Activated T-cell treated with anti-CD3 and anti-CD28 coated beads for 1 hour (primary cell): ENCODE measurements at places on chromosomes 2 and 18.

GRCh38 chr2:45275242-45275805 is 266.1 kb upstream of the SIX2 start:
- no peak for DNase-seq

DNA sequence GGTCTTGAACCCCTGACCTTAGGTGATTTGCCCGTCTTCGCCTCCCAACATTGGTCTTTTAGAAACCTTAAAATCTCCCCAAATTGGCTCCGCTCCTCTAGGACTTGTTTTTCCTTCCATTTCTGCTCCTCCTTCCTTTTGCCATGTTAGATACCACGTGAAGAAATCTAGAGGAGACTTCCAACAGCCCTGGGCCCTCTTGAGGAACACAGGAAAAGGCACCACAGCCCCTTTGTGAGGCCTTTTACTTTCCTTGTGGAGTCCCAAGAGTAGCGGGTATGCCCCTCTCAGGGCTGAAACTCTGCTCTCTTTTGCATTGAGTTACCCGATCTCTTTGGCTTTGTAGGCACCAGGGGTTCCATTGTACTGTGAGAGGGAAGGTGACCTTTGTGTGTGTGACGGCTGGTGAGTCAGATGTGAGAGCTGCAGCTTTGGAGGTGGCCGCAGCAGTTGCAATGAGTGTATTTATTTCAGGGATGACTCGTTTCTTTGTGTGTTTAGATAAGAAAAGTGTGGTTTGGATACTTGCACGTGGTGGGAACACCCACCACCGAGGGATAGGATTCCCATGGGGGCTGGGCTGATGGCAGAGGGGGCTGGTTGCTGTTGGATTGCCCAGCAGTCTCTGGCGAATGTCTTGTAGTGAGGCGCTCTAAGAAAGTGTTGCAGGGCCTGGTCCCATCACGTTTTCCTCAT is 218.4 kb upstream of the HS6ST1 start:
- no peak for DNase-seq

DNA sequence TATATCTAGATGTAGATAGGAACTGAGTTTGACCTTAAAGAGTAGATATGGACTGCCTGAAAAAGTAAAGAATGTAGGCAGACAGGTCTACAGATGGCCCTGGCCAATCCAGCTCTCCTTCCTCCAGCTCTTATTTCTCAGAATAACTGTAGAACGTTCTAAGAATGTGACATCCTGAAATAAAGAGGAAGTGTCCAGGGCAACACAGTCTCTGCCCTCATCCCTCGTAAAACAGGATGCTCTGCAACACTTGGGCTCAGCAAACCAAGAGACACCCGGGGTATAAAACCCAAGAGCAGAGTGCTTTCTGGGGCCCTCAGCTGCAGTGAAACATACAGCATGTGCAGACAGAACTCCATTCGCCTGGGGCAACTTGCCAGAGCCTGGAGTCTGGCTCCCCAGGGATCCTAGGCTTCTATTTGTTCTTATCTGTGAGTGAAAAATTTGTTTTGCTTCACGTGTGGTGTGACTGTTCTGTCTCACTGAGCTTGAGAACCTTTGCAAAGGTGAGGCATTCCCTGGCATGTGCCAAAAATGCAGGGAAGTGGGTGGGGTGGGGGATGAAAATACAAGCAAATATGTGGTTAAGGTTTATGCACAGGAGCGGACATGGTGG is 401.0 kb downstream of the SETBP1 start:
- DNase-seq = no peak

DNA sequence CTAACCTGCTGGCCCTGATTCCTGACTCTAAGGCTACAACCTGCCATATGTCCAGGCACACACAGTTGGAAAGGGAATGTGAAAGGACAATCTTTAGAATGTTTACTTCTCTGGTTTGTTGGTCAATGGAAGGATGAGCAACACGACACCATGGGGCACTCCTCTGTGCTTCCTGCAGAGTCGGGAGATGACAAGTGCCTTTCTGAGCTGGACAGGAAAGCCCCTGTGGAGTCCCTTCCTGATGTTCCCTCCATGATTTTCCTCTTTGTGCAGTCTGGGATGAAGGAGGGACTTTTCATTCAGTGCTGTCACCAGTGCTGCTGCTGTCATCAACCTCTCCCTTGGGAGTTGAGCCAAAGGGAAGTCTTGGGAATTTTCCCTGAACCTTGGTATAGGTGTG is 22.6 kb upstream of the SERPINB7 start:
- no peak for DNase-seq

- DNase-seq = no peak
These were observed 1.7 kb downstream of the MAP2 start for GRCh38 chr2:209425471-209426071.

DNA sequence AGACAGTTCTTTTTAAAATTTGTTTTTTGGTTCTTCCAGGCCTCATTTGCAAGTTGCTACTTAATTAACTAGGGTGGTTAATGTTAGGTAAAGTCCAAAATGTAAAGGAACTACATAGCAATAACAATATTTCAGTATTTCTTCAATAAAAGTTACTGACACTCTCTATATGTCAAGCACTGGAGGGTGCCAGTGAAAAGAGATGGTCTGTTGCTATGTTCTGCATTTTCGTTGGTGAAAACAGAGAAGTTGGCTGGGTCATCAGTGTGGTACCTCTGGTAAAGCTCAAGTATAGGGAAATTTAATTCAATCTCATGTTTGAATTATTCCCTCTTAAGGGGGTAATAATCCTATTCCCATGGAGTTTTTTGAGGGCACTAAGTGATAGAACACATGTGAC is 16.3 kb upstream of the SCN1A start:
- no peak for DNase-seq

GRCh38 chr18:62846313-62846712 is 131.0 kb downstream of the PHLPP1 start:
- no peak for DNase-seq

DNA sequence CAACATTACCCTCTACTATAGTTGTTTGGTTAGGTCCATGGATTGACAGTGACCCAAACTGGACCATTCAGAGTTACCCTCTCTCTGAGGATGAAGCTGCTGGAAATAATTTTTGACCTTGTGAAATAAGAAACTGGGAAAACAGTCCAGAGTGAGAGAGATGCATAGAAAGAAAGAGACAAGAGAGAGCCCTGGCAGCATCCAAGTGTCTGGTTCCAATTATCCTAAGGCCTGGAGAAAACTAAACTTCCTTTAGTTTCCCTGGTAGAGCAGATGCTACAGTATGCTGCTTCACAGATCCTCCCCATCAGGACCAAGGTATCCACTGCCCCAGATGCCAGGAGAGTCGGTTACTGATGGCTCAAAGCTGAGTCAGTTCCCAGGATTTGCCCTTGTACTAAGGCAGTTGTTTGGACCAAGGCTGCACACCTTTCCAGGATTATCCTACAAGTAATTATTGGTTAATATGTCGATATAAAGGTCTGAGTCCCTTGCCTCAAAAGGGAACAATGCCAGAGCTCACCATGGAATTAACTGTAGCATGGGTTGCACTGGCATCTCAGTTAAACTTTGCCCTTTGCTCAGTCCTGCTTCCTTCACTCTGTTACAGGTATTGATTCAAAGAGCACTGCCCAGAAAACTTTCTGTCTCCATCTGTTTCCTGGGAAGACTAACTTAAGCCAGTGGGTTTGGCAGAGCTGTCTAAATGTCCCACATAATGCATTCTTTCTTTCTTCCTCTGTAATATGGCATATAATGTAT is 14.6 kb upstream of the CHN1 start:
- no peak for DNase-seq

DNA sequence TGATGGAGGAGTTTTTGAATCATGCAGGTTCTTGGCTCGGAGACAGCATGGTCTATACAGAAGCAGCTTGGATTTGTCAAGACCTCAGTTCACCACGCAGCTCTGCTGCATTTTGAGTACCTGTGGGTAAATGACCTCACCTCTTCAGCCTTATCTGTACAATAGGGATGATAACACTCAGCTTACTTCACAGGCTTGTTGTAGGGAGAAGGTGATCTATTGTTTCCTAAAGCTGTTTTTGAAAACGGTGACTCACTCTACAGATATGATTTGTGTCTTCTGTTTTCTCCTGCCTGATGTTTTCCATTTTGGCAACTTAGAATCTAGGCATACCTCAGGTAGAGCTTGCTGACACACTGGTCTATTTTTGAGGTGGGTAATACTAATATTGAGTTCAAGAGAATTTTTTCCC is 80.3 kb downstream of the FMNL2 start:
- DNase-seq = no peak

GRCh38 chr2:240479111-240479501 is 43.6 kb downstream of the GPC1 start:
- no peak for DNase-seq

DNA sequence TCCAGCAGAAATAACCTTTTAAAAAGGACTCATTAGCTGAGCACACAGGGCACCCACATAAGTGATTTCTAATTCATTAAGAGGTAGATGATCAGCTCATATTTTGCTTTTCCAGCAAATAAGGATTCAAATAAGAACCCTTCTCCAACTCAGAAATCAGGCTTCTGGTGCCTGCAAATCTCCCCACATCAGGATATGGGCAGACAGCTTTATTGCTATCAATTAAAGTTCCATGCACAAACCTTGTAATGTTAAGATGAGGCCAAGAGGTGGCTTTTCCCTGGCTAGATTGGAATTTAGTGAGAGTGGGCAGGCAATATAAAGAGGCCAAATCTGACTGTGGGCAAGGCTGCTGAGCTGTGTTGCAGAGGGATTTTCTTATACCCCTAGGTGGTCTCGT is 193.6 kb downstream of the SH3RF3 start:
- DNase-seq = no peak

- DNase-seq = no peak
These were observed 540.1 kb upstream of the ID2 start for GRCh38 chr2:8141780-8142179.

DNA sequence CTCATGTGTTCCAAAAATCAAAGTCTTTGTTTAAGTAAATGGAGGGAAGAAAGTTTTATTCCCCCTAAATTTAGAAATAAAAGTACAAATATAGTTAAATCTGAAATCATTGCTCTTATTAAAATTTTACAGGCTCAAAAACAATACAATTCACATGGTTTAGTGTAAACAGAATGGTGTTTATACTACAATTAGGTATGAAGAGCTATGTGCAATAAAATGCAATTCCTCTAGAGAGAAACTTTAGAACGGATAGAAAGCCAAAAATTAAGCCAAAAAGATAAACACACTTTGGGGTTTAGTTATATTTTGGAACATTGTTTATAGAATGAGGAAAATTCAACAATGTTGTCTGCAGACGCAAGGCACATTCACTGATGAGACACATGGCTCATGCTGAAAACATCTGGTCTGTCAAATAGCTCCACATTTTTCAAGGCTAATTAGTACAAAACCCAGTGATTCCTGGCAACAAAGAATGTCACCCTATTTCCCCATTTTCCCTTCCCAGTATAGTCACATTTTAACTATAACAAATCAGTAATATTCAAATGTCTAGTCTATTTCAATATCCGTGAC is 103.3 kb downstream of the EXOC6B start:
- no peak for DNase-seq

- DNase-seq = no peak
These were observed 84.1 kb upstream of the SLC66A3 start for GRCh38 chr2:11071211-11071610.

- DNase-seq = no peak
These were observed 3.6 kb downstream of the CNRIP1 start for GRCh38 chr2:68316111-68316510.

GRCh38 chr2:38266382-38267061 is 110.6 kb downstream of the ATL2 start:
- DNase-seq = no peak

DNA sequence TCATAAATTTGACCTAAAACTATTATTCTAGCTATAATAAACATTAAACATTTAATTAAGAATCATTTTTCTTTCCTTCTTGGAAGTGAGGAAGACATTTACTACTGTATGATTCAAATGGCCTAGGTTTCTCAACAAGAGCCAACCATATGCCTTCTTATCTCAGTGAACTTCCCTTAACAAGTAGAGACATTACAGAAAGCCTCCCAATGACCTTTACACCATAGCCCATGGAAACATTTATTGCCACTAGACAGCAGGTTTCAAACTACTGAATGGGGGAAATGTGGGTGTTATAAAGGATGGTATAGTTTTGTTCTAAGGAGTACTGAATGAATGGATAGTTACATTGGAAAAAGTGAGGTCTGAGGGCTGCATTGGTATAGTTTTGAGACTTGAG is 349.4 kb upstream of the SPRED2 start:
- no peak for DNase-seq

DNA sequence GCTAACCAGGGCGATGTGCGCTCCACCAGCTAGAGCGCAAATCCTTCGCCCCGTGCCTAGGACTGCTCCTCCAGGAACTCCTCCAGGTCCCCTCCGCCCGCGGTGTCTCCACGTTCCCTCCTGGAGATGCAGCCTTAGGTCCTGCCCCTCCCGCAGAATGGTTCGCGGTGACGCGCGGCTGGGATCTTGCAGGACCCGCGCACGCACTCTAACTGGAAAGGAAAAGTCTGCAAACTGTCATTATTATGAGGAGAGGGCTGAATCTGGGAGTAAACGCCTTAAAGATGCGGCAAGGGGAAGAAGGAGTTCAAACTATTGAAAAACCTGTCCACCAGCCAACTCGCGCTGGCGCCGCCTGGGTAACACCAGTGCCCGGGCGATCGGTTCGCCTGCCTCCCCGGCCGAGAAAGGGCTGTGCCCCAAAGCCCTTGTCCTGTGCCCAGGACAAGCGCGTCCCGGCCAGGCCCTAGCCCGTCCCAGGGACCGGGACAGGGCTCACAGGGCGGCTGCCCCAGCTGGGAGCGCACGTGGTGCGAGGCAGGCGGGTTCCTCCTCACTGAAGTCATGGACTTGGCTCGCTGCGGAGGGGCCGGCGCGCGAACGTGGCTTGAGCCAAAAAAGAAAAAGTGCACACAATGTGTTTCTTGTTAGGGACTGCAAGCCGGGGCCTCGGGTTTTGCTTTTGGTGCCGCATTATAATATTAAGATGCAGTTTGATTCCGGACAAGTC is 5.5 kb upstream of the ID2 start:
- no peak for DNase-seq

DNA sequence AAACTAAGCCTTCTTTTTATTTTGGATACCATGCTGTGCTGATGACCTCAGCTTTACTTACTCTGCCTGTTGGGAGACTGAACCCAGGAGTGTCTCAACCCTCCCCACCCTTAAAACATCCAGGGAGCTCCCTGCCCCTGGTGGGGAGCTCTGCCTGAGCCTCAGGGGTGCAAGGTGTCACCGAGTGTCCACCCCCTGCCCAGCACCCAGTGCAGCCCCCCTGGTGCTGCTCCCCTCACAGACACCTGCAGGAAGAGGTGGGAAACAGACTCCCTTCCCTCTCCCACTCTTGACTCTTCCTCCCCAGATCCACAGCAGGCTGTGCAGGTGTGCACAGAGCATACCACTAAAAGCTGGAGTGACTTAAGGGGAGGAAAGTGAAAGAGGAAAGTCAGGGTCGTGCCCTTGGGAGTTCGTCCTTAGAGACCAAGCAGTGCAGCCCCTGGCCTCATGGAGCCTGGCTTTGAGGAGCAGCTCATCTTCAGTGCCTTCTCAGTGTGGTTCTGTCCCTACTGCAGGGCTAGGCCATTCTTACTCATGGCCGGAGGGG is 51.3 kb downstream of the MYO7B start:
- no peak for DNase-seq

GRCh38 chr2:170525566-170525900 is 189.6 kb upstream of the SP5 start:
- DNase-seq = no peak
